Activated naive CD4-positive, alpha-beta T cell treated with anti-CD3 and anti-CD28 coated beads, Interleukin-2, amount 50 U/mL, for 72 hours (primary cell): ENCODE measurements at places on chromosomes 2 and 18. TPM values are rescaled to one million over a fixed set of nuclear protein-coding genes. Genes with fewer than 3 reads are reported as not detected.

The INHBB gene
- not detected for total RNA-seq

The CD28 gene
- 159 TPM for total RNA-seq

The CERKL gene
- total RNA-seq, result not detected

The EGR4 gene
- 0.33 TPM for total RNA-seq

The UGT1A4 gene
- total RNA-seq, result not detected

The SOX11 gene
- total RNA-seq, result not detected

The SKA1 gene
- 55.4 TPM for total RNA-seq

The SCN9A gene
- total RNA-seq, result not detected

The R3HDM1 gene
- total RNA-seq, result 59.6 TPM

The OTOF gene
- total RNA-seq, result 0.16 TPM

GRCh38 chr18:354003-354402 is 86.2 kb upstream of the THOC1 start:
- DNase-seq, result no peak

GRCh38 chr2:223220658-223220925 is 168.6 kb downstream of the KCNE4 start:
- DNase-seq, result no peak

GRCh38 chr2:28801726-28802125 is 8.9 kb upstream of the SPDYA start:
- no peak for DNase-seq

DNA sequence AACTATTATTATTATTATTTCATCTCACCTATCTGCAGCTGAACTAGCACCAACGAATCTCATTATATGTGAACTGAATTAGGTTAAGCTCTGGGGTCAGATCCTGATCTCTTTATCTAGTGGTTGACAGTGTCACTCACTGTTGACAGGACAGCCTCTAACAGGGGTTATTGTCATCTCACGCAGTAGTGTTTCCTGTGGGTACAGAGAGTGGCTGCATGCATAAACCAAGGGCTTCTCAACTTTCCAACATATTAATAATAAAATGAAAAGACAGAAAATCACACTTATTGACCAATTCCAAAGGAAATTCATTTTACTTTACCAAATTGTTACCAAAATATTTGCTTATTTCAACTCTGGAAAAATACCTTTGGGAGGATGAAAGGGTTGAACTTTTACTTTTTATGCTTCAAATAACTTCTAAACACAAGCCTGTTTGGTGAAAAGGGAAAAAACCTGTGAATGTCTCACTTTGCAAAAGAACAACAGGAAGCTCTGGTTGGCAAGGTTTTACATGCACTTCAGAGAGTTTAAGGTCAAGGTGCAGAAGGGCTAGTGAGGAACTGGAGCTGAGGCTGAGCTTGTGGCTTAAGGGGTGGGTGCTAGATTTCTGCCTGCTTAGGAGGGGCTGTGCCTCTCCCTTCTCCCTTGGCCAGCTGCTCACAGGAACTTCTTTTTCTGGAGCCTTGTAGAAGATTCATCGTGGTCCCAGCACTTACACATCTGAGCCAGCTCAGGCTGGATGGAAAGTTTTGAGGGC is 72.6 kb downstream of the CTAGE1 start:
- DNase-seq, result no peak

DNA sequence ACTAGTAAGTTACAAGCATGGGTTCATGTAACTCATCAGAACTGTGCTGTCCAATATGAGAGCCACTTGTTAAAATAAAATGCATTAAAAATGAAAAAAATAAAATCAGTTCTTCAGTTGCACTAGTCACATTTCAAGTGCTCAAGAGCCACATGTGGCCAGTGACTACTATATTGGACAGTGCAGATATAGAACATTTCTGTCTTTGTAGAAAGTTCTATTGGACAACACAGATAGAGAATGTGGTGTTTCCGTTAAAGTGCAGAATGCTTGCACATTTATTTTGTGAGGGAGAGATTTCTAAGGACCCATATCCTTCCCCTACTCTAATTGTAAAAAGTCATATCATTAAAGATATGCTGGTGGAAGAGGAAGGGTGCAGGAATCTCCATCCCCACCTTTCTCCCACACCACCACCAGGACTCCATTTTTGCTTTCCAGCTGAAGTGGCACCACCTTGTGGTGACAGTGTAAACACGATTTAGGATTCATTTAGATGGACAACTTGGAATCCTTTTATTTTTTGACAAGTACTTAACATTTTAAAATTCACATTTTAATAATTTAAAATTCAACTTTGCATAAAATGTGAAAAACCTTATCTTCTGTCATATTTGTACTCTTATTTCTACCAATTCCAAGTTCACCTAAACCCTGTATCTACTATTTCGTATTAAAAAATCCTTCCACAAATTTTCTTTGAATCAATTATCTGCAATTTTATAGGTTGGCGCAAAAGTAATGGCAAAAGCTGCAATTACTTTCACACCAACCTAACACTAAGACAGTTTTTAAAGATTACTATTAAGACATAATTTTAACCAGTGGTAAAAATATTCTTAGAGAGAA is 9.4 kb upstream of the CD302 start:
- peak; percentile 10 for DNase-seq

- no peak for DNase-seq
Observed at GRCh38 chr18:59395226-59396175, 36.4 kb upstream of the LMAN1 start.

- DNase-seq, result no peak
Observed at GRCh38 chr2:17857021-17857420, 21.4 kb upstream of the KCNS3 start.

DNA sequence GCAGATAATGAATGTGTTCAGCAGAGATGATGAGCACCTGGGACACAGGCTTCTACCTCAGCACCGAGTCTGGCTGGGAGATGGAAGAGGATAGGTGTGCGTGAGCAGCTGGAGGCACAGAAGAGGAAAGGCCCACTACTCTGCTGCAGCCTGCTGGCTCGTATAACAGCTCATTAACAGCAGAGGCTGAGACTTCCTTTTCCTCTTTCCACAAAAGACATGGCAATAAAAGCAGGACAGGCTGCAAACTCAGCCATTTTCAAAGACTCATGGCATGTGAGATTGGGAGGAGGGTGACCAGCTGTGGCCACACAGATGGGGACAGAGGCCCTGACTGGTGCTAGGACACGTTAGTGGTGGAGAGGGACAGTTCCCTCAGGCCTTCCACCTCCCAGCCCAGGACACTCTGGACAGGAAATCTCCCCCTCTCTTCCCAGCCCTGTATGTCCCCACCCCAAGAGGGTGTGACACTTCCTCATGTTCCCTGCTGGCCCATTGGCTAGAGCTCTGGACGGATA is 60.3 kb downstream of the CACNB4 start:
- DNase-seq, result no peak

GRCh38 chr2:86370579-86370978 is 33.2 kb upstream of the REEP1 start:
- DNase-seq, result no peak

DNA sequence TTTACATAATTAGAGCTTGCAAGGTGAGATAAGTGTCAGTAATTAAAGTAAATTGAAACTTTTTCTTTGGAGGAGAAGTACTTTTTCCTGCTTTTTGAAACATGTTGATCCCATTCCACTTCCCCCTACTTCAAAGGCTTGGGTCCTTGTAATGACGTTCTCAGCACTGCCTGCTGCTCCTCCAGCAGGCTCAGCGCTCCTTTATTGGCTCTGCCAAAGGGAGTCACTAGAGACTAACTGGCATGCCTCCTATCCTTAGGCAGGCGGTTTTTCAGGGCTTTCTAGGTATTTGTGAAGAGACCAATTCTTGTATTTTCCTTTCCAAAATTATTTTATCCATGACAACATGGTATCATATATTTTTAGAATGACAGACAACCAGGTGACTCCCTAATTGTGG is 43.9 kb upstream of the ACADL start:
- no peak for DNase-seq

- DNase-seq, result no peak
Observed at GRCh38 chr2:236672606-236673005, 103.0 kb downstream of the ACKR3 start.

DNA sequence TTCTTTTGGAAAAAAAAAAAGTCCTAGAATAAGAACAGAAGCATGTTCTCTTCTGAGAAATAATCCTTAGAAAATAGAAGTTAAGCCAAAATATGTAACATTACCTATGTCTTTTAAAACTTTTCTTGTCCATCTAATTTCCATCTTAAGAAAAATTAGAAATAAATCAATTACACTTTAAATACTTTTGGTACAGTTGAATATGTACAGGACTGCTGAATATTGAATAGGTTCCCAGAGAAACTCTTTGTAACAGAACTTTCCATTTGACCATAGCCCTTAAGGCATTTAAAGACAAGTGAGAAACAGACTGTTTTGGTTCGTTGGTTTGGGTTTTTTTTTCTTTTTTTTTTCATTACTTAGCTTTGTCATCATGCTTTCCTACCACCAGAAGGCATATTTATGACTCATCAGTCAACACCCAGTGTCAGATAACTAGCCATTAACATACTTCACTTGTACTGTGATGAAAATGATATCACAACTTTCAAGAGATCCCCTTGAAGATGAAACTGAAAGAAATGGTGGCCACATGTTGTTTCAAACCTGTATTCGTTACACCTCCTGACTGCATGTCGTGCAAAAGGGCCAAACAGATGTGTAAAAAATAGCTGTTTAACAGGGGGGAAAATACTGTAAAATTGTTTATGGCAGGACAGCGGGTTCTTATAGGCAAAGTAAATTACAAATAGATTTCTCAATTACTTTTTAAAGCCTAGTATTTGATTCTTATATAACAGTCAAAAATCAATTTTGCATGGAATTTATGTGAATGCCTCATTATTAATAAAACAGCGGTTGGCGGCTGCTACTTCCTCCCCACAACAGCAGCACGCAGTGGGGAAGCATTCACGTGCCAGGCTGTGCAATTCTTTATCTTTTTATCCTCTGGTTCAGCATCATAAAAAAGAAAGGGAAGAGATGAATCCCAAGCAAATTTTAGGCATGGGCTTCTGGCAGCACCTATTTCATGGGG is 280.7 kb upstream of the HNRNPA3 start:
- peak; percentile 21 for DNase-seq

DNA sequence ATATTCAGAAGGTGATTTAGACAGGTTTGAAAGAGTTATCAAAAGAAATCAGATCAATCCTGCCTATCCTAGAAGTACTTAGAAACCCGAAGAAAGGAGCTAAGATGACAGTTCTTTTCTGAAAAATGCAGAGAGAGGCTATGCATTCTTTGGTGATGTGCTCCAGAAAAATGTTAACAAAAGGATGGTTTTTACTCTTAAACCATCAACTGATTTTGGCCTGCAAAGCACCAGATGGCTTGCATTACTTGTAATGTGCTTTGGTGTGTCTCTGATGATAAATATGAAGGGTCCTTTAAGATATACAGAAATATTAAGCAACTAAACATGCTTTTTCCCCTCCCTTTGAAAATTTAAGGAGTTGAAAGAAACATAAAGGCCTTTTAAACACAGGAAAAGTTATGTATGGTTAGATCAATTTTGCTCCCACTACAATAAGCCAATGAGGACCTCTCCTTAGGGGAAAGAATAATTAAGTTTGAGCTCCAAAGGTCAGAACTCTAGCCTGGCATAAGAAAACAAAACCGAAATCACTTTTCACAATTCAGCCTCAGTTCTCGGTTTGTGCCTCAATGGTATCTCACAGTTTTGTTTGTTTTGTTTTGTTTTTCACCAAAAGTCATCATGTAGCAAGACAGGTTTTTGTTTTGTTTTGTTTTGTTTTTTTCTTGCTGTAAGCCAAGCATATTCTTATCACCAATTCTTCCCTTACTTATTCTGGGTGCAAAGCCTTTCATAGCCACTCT is 302.4 kb upstream of the NT5C1B start:
- DNase-seq, result no peak
